ENCODE measurements at places on chromosomes 16 and 17. TPM values are rescaled to one million over a fixed set of nuclear protein-coding genes. Genes with fewer than 3 reads are reported as not detected.

GRCh38 chr17:52648995-52649394 lies 490.5 kb upstream of the CA10 start:
- no peak for DNase-seq

DNA sequence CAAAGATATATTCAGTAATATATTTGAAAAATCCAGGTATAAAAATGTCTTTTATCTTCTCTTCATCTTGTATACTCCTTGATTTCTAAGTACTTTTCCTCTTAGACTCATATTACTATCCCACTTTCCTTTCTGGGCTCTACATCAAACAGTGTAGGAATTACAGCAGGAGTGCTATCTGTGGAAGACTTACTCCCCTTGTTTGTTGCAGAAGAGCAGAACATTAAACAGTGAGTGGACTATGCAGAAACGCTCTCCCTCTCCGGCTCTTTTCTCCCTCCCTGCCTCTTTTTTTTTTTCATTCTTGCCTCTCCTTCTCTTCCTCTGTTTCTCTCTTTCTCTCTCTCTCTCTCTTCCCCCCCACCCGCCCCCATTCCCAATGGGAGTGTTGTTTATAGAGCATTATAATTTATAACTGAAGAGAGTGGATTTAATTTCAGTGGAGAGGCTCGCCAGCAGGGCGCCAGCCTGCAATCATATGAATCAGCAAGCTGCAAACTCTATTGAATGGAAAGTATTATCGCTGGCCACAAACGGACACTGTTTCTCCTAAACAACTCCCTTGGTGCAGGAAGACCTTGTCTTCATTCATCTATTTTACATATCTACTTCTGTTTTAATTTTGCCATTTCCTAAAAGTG lies 242.3 kb upstream of the TBX2 start:
- DNase-seq: no peak

DNA sequence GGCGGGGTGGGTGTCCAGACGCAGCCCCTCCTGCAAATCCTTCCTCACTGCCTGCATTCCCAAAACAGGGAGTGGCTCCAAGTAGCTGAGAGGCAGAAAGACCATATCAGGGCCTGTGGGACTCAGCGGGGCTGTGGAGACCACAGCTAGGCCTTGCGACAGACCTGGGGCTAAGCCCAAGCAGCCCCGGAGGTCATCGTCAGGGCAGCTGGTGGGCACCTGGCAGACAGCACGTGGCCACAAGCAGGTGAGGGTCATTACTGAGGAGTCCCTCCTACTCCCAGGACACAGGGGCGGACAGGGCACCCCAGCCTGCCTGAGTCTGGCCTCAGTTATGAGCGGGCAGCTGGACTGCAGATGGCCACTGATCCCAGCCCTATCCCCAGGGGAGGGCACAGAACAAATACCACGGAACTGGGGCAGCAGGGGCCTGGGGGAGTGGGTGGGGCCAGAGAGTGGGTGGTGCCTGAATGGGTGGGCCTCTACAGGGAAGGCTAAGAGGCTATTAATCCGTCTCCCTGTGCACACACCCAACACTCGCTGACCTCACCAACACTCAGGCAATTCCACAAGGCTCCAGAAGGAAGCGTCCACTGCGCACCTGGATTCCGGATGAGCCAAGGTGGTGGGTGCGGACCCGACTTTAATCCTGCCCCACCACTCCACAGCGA lies 8.5 kb downstream of the HS3ST6 start:
- no peak for DNase-seq

GRCh38 chr17:41777157-41777573 lies 9.3 kb downstream of the JUP start:
- no peak for DNase-seq

- DNase-seq: no peak
Measured at GRCh38 chr17:38617967-38618760, 12.4 kb upstream of the SRCIN1 start.

- DNase-seq: no peak
Measured at GRCh38 chr17:74353446-74354060, 8.1 kb downstream of the BTBD17 start.

DNA sequence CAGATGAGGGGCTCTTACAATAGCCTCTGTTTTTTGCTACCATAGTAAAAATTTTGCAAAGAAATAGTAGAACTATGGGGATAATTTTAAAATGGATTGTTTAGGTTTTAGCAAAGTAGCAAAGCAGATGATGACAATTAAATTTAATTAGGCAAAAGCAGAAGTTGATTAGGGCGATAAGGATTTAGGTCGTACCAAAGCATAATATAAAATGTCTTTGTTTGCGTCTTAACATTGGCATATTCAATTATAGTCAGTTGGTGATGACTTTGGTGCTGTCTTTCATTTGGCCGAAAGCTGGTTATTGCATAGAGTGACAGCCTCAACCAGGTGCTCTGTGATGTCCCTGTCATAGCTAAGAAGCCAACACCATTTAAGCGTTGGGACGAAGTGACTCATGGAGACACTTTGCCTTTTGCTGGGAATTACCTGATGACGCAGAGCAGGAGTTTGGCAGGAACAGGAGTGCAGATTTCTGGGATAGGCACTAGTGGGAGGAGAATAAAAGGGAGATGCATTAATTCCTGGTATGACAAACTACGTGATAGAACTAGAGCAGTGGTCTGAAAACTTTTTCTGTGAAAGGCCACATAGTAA lies 38.3 kb downstream of the MAP2K6 start:
- no peak for DNase-seq

GRCh38 chr16:70738083-70738977 lies 52.5 kb upstream of the MTSS2 start:
- DNase-seq: peak; percentile 61

- DNase-seq: no peak
Measured at GRCh38 chr17:27560668-27561067, 70.3 kb upstream of the LGALS9 start.

DNA sequence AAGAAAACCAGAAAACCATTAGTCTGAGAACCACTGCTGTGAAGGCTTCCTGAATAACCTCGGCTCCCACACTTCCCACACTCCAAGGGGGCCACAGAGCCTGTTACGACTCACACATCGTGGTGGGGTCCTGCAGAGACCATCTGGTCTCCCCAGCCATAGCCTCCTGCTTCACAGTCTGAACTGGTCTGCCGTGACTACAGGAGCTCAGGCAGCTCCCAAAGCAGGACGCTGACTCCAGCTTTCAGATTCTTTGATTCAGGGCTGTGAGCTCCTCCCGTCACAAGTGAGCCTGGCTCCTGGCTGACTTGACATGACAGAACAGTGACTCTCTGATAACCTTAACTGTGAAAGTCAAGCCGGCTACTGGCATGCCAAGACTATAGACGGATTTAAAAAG lies 37.8 kb downstream of the CYB5D2 start:
- DNase-seq: peak; percentile 15

- DNase-seq: no peak
Measured at GRCh38 chr16:86101137-86101896, 202.4 kb downstream of the IRF8 start.

- no peak for DNase-seq
Measured at GRCh38 chr17:58238147-58238634, at the start of gene LPO. Gene LPO (plus strand): TSS chr17:58238584. CDS start chr17:58242980, 4,396 bp downstream.

DNA sequence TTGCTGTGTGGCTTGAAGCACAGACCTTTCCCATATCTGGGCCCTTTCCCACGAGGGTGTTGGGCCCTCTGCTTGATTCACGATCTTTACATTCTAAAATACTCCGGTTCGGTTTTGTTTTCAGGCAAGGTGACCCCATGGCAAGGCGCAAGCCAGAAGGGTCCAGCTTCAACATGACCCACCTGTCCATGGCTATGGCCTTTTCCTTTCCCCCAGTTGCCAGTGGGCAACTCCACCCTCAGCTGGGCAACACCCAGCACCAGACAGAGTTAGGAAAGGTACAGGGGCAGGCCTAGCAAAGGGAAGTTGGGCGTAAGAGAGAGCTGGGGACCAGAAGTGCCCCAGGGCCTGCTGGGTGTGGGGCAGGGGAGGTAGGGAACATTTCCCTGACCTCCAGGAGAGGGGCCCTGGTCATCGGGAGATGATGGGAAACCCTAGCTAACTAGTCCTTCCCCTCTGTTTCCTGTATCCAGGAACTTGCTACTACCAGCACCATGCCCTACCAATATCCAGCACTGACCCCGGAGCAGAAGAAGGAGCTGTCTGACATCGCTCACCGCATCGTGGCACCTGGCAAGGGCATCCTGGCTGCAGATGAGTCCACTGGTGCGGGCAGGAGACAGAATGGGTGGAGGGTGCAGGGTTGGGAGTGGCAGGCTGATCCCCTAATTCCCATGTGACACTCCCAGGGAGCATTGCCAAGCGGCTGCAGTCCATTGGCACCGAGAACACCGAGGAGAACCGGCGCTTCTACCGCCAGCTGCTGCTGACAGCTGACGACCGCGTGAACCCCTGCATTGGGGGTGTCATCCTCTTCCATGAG lies 1.4 kb downstream of the ALDOA start:
- DNase-seq: no peak

- no peak for DNase-seq
Measured at GRCh38 chr17:67602444-67602843, 115.3 kb upstream of the NOL11 start.

GRCh38 chr17:75380315-75380714 lies 25.2 kb downstream of the GRB2 start:
- DNase-seq: no peak

- no peak for DNase-seq
Measured at GRCh38 chr17:6138761-6139446, 68.7 kb downstream of the WSCD1 start.

Gene KRTAP4-4
- not detected for total RNA-seq

Gene METTL9
- total RNA-seq: 95.2 TPM

Gene SLC6A2
- total RNA-seq: not detected
